IPS DF 6.9 (cell line): ENCODE measurements at places on chromosomes 4 and X.

- no peak for DNase-seq
Measured at GRCh38 chr4:2126309-2127043, 67.3 kb downstream of the NAT8L start.

GRCh38 chr4:146029939-146030710, 91.5 kb upstream of the ZNF827 start:
- no peak for DNase-seq

GRCh38 chr4:79852305-79852730, 220.7 kb downstream of the ANTXR2 start:
- no peak for DNase-seq

GRCh38 chrX:129686422-129686948, 31.7 kb upstream of the APLN start:
- no peak for DNase-seq

- DNase-seq: peak; percentile 55
Measured at GRCh38 chr4:151015459-151016347, 619 bp upstream of the LRBA start.

- DNase-seq: no peak
Measured at GRCh38 chr4:148444296-148445070, 2.3 kb upstream of the NR3C2 start.

- no peak for DNase-seq
Measured at GRCh38 chr4:184911310-184911709, 85.5 kb upstream of the ACSL1 start.
